ENCODE measurements at places on chromosomes 12 and 14.

GRCh38 chr14:92897922-92898565 lies 24.9 kb upstream of the CHGA start:
- no peak for DNase-seq

DNA sequence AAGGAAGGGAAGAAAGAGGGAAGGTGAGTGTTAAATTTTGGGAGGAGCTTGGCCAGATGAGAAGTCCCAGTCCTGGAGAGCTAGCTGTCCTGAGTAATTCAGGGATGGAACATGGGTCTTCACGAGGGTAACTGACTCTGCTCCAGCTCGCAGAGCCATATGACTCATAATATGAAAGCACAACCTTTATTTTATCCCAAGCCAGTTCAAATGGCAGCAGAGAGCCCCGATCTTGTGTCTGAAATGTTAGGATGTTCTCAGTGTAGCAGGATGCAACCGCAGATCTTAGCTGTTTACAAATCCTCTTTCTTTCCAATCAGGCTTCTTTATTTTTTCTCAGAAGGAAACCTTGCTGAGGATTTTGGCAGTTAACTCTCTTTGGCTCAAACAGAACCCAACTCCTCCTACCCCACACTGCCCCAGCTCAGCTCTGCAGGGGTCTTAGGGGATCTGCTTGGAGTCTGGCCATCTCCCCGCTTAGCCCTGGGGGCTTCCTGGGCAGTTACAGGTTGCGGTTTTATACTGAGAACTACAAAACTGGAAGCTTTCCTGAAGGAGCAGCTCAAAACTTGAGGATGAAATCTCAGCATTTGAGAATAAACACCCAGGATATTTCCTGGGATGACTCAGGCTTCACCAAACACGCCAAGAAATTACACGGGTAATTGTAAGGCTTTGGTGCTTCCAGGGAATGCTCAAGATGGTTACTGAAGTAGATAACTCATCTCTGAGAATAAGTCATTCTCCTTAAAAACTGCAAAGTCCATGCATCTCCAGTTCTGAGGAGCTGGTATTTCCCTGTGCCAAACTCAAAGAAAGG lies 92.5 kb downstream of the VCPKMT start:
- DNase-seq = peak; percentile 89

- DNase-seq = no peak
Measured at GRCh38 chr12:132341318-132342050, 12.1 kb upstream of the GALNT9 start.

DNA sequence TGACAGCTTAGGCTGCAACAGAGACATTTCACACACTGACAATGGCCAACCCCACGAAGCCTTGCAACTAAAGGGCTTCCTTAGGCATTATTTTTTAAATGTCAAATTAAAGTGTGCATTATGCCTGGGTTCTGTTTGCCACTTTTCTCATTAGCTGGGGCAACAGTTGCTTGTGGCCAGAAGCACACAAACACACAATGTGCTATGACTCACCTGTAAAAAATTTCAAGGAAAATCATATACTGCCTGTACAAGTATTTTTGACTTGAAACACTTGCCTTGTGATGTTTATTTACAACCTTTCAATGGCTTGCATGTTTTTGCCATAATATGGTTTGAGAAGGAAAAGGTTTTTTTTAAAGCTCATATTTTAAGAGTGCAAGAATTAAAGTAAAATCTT lies 1.9 kb downstream of the NTN4 start:
- DNase-seq = no peak

DNA sequence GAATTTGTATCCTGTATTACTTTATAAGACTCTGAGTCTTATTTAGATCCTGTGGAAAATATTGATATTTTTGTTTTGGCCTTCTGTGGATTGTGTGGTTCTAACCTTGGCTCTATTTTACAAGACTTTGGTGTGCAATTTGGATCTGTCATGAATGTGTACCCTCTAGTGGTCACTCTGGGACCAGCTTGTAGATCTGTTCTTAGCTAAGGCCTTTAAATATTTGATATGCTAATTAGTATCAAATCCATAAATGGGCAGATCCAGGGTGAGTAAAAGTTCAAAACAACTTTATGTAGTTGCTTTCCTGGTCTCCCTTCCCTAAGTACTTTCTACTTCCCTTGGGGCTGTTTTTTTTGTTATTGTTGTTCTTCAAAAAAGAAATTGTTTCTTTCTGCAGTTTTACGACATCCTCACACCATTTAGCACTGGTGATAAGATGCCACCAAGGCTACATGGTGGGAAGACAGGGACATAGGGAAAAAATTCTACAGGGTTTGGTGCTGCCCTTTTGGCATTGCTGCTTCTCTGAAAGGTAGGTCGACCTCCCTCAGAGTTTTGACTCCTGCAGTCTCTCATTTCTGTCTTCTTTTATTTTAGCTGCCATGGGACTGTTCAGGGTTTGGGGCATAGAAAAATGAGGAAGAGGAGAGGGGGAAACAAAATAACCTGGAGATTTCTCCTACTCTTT lies 238.5 kb downstream of the GPHN start:
- DNase-seq = peak; percentile 52
